ENCODE measurements at places on chromosomes 2 and 18.

DNA sequence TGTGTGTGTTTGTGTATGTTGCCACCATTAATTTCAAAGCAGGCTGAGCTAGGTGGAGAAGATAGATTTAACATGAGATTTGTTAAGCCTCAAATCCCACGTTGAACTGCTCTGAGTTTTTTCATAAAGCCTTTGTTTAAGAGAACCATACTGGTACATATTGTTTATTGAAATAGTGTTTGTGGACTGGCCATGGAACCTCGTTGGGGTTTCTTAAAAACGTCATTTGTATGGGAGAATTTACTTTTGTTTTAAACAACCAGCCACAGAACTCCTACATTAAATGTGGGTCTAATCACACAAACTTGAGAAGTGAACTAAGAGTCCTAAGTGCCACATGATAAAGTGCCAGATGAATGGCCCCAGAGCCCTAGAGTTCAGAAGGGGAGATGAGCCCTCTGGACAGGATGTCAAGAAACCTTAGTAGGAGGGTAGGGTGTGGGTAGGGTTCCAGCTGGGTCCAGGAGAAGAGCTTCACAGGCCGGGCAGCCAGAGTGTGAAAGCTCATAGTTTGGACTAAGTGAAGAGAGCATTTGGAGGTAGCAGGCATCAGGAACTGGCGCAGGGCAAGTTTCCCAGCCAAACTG, 120.6 kb upstream of the EML6 start:
- no peak for DNase-seq

- no peak for DNase-seq
Observed at GRCh38 chr2:158544998-158545397, 88.2 kb downstream of the PKP4 start.

DNA sequence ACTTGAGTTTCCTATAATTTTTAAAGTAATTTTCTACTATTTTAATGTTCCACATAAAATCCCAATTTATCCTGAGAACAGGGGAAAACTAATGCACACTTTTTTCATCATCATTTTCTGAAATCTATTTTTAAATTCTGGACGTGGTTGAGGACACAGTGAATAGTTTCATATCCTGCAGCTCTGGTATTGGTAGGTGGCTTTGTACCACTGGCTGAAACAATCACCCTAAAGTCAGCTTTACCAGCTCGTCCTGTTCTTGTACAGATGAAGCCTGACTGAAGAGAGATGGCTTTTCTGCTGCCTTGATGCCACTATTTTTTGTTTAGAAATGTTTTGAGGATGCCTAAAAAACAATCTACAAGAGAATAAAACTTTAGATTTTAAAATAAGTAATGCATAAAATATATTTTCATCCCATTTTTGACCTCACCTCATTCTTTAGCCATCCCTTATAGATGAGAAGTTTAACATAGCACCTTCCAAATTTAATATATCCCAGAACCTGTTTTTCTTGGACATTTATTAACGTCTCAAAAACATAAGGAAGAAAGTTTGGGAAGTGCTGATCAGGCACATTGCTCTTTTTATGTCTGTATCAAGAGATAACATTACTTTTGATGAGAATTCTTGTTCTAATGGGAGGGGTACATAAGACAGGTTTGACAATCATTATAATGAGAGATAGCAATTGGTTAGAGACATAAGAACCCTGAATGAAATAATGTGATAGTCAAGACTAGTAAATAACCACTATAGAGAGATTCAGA, 80.9 kb downstream of the GALNT1 start:
- no peak for DNase-seq

GRCh38 chr2:226742347-226742746, 57.3 kb downstream of the IRS1 start:
- no peak for DNase-seq

DNA sequence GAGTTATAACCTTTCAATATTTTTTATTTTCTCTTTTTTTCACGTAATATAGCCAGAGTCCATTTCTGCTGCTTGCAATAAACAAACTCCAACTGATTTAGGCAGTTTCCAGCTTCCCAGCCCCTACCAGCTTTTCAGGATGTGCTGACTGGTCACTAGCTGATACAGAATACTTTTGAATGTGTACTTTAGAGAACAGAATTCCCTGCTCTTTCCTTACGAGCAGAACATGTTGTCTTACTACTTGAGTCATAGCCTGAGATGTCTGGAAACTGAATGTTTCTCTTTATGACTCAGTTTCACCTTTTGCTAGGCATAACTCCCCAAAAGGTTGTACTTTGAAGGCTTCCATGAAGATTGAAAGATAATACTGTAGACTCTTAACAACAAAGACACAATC, 44.5 kb upstream of the KCNE4 start:
- no peak for DNase-seq

GRCh38 chr2:126891681-126892500, 6.8 kb upstream of the TEX51 start:
- no peak for DNase-seq

GRCh38 chr2:239306274-239307220, 94.3 kb downstream of the HDAC4 start:
- DNase-seq, result no peak

DNA sequence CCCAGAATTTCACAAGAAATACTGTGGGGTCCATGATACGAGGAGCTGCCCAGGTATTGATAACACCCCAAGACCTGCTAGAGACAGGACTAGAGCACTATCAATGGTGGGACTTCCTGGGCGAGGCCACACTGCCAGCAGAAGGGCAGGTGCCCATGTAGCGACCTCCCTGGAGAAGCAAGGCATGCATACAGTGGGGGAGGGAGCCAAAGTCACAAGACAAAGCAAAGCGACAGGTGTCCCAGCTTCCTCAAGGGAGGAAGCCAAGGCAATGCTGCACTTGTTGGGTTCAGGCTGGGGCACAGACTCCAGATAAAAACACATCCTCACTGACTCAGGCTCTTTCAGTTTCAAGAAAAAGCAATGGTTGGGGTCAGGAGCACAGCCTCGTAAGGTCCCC, 7.5 kb downstream of the CD207 start:
- DNase-seq, result no peak

DNA sequence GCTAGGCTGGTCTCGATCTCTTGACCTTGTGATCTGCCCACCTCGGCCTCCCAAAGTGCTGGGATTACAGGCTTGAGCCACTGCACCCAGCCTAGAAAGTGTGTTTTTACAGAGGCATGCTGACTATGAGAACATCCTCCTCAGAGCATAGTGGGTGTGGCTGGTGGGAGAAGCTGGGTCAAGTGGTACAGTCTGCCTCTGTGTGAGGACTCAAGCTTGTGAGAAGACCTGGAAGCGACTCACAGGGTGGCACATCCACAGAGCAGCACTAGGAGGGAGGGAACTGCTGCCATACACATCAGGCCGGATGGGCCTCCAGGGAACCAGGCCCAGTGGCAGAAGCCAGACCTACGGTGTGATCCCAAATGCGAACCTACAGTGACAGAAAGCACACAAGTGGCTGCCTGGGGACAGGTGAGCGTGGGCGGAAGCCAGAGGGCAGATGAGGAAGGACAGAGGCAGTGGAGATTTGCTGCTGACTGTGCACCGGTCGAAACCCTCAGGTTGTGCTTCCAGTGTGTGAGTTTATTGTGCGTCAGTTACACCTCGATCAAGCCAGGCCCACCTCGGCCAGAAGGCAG, 8.9 kb downstream of the ARHGEF4 start:
- DNase-seq, result no peak

GRCh38 chr2:217393585-217394032, 533.7 kb upstream of the TNP1 start:
- DNase-seq, result no peak

GRCh38 chr18:76524900-76525698, 30.1 kb upstream of the ZNF516 start:
- DNase-seq, result no peak

DNA sequence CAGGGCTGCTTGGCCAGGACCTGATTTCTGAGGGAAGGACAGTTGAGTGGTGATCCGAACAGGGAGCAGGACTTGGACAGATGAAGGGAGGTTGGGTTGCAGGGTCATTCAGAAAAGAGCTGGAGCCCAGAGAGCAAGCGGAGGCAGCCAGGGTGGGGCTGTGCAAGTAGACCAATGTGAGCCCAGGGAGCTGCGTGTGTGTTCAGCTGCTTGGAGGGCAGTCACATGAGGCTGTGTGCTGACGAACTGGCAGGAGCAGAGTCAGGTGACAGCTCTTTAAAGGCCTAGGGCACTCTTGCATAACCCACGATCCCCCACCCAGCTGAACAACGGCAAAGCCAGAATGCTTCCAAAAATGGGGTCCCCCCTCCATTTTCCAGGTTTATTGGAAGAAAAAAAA, 4.6 kb upstream of the MLPH start:
- DNase-seq, result no peak

- no peak for DNase-seq
Observed at GRCh38 chr2:3758906-3759305, 55.5 kb downstream of the DCDC2C start.

DNA sequence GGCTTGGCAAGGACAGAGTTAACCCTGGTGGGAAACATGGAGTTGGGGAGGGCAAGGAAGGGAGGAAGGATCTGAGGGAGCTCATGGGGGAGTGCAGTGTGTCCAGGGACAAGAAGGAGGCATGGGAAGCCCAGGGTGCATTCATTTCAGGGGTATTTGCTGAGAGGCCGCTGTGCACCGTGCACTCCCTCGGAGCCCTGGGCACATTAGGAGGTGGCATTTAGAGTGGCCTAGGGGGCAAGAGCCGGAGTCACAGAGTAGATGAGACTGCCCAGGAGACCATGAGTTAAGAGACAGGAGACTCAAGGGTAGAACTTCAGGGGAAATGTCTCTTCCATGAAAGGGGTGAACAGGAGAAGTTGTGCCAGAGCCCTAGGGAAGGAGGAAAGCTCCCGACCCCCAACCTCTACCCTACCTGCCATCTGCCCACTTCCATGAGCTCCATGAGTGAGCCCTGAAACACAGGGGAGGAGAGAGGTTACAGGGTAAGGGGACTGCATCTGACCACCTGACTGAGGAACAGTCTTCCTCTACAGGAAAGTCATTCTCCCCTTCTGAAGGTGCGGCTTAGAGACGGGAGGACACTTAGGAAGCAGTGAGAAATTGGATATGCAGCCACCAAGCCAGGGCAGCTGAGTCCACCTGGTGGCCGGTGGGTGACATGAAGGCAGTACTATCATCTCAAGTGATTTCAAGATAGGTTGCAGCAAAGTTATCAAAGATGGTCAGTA, 58.5 kb upstream of the COPS8 start:
- no peak for DNase-seq

DNA sequence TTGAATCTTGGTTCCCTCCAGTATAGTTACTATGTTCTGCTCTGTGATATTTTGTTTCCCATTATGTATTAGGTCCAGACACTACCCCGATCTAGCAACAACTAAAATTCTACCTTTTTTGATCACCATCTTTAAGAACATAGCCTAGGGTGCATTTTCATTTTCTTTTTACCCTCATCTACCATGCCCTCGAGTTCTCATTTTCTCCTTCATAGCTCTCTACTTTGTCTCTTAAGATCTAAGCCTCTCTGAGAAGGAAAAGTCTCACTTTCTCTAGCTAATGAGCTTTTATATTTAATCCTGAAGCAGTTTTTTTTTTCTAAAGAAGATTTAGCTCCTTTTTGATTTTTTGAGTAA, 1089.4 kb upstream of the SLC39A10 start:
- no peak for DNase-seq

DNA sequence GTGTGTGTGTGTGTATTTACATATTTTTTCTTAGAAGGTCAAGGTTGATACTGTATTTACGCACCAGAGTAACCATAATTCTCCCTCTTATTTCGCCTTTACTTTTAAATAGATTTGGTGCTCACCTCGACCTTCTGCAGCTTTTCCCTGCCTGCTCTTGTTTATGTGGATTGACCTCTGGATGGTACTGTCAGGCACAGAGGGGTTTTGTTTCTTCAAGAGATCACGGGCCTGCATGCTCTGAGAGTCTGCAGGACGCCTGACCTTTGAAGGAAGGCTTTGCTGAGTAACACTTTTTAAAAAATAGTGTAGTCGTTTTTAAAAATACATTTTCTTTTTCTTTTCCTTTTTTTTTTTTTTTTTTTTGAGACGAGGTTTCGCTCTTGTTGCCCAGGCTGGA, 18.1 kb upstream of the EFHD1 start:
- DNase-seq, result no peak

DNA sequence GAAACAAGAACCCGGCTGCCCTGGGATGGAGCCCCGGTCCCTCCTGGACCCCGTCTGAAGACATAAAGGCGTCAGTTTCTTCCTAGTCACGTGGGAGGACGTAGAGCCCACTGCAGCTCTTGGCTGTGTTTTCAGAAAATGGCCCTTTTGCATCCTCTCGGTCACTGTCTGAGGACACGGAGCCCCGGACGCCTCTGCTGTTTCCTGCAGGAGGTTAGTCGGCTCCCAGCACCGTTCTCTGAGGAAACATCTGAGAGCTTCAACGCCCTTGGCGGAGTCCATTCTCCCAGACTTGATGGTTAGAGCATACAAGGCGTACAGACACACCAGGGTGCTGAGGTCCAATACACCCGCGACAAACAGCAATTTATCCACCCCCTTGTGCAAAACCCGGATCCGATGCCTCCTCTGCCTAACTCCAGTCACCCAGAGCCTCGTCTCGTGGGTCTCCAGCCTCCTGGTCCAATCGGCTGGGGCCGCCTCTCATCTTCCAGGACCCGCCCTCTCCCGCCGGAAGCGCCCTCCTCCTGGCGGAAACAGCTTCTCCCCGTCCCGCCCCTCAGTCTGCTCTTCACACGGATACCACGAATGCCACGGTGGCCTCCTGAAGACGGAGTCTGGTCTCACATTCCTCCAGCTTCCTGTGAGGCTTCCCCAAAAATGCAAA, 119.4 kb downstream of the TMEM18 start:
- DNase-seq, result no peak

DNA sequence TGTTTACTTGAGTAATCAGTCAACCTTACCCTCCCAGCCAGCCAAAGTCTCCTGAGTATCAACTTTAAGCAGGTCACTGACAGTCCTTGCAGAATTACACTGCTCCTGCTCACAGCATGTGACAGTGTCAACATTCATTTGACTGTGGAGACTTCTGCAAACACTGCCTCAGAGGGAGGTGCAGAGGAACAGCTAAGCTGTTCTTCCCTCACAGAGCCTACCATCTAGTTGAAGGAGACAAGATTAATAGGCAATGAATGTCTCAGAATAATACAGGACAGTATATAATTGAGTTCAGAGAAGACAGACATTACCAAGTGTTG, 11.9 kb downstream of the SLC14A2 start:
- no peak for DNase-seq

GRCh38 chr2:241933179-241933911, 63.8 kb downstream of the RTP5 start:
- no peak for DNase-seq

GRCh38 chr2:119823734-119824334, 64.1 kb downstream of the PTPN4 start:
- DNase-seq, result no peak

DNA sequence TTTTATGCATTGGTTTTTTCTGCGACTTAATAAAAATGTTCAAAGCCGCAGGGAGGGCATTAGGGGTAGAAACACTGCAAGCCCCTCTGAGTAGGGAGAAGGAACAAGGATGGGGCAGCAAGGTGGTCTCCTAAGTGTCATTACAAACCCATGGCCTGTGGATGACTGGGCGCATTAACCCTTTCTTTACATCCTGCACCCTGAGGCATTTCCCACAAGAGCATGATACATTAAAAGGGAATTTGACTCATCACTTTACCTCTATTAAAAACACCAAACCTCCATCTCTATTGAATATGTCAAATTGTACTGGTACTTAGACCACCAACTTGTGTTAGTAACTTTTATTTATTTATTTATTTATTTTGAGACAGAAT, 112.5 kb downstream of the VIT start:
- DNase-seq, result no peak
